ENCODE measurements at places on chromosomes 16 and 17.

DNA sequence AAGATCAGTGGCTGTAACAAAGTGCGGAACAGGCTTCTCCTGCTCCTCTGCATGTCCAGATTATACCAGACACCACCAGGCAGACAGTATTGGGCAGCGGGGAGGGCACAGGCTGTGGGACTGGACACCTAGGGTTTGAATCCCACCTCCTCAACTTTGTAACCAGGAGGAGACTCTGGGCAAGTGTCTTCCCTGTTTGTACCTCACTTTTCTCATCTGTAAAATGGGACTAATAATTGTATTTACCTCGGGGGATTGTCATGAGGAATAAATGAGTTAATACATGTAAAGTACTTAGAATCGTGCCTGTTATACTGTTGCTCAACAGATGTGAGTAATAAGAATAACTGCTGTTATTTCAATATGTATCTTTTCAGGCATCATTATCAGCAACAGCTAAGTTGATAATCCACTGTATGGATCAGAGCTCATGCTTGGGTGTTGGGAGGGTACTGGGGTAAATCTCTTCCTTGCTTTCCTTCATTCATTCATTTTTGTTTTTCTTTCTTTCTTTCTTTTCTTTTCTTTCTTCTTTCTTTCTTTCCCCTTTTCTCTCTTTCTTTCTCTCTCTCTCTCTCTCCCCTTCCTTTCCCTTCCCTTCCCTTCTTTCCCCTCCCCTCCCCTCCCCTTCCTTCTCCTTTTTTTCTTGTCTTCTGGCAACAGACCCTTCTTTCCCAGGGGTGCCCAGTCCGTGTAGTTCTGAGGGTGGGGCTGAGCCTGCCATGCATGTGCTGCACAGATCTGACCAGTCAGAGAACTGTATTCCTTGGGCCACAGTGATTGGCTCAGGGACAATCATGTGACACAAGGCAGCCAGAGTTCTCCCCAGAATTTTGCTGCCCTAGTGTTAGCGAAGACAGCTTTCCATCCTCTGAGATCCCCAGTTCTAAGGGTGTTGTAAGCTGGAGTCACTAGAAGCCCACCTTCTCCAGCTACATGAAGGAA is 25.3 kb upstream of the BRD7 start:
- DNase-seq, result no peak

DNA sequence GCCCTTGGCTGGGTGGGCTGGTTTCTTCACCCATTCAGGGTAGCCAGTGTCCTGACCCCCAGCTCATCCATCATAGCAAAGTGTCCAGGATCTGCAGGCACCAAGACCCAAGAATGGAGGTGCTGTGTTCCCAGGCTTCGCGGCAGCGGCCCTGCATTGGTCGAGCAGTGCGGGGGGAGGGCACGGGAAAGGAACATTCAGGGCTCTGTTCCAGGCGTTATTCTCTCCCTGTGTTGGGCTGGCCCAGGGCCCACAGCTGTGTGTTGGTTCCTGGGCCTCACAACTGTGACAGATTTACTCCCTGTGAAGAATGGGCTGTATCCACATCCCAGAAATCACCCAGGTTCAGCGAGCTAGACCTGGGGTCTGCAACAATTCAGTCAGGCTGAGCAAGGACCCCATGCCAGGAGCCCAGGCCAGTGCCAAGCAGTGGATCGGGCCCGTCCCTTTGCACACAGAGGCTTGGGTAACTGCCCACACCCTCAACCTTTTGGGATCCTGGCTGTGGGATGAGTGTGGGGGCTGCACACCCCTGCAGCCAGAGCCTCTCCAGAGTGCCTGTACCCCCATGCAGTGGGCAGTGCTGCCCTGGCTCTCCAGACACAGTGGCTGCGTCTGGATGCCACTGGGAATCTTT is 10.0 kb downstream of the GPT2 start:
- DNase-seq, result no peak

DNA sequence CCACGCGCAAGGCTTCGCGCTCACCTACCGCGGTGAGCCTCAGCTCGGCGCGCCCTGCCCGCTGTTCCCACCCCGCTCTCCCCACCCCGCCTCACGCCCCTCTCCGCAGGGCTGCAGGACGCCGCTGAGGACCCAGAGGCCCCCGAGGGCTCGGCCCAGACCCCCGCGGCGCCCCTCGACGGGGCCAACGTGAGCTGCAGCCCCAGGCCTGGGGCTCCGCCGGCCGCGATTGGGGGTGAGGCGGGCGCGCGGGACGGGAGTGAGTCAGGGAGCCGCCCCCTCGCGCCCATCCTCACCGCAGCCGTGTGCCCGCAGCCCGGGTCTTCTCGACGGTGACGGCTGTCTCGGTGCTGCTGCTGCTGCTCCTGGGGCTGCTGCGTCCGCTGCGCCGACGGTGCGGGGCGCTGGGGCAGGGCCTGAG is 1.9 kb upstream of the PAQR4 start:
- no peak for DNase-seq

GRCh38 chr17:2809337-2809736 is 13.1 kb downstream of the RAP1GAP2 start:
- no peak for DNase-seq

- DNase-seq, result no peak
Measured at GRCh38 chr16:1078579-1079021, 6.1 kb downstream of the SSTR5 start.

- no peak for DNase-seq
Measured at GRCh38 chr17:46832331-46832821, 13.9 kb upstream of the WNT3 start.

DNA sequence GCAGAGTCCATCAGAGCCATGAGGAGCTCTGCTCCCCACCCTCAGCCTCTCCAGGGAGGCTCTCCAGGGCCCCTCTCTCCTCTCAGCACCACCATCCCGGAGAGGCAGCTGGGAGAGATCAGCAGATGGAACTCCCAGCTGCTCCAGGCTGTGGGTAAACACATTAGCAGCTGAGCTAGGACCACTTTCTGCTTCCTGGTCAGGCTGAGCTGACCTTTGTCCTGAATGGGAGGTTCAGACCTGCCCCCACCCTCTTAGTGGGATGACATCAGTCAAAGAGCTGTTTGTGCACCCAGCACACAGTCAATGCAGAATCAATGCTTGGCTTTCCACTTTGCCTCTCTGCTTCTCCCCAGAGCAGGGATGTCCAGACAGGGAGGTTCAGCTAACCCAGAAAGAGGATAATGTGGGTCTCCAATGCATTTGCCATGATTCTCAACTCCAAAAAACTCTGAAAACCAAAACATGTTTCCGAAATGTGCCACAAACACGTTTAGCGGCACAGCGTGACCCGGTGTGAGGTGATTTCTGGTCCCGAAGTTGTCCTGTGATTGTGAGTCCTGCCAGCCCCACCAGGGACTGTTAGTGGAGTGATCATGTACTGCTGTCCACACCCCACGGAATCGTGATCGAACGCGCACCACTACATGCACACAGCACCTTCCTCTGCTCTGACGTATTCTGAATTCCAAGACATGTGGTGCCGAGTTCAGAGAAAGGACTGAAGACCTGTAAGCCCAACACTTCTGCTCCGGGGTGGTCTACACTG is 6.7 kb downstream of the GPR142 start:
- DNase-seq, result no peak

DNA sequence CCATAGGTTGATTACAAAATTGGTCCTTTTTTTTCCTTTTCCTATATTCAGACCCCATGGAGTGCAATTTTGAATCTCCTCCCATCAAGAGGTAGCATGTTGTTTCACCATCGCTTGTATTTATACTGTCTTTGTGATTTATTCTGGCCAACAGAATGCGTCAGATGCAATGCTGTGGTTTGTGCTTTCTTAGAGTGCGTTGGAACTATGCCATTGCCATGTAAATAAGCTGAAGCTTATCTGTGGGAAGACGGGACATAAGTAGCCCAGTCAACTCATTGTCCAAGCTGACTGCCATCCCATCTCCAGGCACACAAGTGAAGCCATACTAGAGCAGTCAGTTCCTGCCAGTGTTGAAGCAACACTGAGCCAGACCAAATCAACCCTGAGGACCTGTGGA is 1339.3 kb upstream of the GOT2 start:
- DNase-seq, result no peak

- DNase-seq, result no peak
Measured at GRCh38 chr17:48047113-48047740, 932 bp upstream of the NFE2L1 start.

DNA sequence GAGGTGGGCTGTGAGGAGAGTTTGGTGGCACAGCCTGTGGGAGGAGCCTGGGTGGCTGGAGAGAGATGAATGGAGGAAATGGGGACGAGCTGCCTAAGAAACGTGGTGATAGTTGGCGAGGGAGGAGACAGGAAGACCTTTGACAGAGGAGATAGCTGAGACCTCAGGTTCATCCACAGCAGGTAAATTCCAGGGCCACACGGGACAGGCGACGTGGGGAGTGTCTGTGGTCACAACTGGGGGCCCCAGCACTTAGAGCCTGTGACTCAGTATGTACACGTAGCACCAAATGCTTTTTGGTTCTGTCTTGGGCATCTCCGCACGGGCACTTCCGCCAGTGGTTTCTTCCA is 7.7 kb downstream of the MINK1 start:
- DNase-seq, result no peak

DNA sequence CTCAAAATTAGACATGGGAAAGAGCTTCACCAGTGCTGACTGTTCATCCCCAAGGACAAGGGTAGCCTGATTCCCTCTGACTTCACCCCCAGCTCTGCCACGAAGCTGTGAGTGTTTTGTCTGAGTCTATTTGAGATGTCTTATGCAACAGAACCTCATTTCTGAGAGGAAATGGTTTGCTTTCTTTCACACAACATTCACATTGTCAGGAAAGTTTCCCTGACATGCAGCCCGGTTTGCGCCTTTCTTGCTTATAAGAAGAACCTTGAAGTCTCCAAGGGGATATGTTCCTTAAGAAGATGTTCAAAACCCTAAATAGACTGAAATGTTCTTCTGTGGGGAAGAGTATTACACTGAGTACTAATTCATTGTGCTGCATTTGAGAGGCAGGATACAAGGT is 300.5 kb upstream of the CCL2 start:
- no peak for DNase-seq

DNA sequence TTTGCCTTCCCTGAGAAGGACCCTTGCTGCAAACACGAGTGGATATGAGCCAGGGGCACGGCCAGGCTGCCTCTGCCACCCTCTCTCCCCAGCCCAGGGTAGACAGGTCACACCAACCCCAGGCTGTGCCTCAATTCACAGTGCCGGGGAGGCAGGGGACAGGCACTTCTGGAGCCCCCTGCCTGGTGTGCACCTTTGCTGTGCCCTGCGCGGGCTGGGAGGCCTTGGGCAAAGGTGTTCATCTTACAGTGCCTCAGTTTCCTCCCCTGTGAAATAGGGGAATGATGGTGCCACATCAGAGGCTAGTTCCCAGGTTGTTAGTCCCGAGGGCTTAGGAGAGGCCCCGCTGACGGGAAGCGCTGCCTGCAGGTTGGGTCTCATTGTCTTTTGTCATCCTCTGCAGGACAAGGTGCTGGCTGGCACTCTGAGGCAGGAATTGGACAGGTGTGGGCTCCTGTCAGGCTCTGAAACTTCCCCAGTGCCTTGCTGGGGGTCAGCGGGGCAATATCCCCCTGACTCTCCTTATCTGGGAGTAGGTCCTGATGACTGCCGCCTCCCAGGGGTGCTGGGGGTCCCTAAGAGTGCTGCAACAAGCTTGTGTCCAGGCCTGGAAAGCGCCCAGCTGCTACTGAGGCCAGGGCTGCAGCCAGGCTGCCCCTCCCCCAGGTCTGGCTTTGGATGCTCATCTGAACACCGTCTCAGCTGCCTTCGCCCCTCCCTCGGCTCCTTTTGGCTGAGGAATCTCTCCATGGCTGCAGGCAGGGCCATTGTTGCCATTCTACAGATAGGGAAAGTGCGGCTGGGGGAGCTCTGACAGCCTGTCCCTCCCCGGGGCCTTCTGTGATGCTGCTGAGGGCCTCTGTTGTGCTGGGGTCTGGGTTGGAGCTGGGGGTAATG is 3.1 kb downstream of the PRSS21 start:
- no peak for DNase-seq

DNA sequence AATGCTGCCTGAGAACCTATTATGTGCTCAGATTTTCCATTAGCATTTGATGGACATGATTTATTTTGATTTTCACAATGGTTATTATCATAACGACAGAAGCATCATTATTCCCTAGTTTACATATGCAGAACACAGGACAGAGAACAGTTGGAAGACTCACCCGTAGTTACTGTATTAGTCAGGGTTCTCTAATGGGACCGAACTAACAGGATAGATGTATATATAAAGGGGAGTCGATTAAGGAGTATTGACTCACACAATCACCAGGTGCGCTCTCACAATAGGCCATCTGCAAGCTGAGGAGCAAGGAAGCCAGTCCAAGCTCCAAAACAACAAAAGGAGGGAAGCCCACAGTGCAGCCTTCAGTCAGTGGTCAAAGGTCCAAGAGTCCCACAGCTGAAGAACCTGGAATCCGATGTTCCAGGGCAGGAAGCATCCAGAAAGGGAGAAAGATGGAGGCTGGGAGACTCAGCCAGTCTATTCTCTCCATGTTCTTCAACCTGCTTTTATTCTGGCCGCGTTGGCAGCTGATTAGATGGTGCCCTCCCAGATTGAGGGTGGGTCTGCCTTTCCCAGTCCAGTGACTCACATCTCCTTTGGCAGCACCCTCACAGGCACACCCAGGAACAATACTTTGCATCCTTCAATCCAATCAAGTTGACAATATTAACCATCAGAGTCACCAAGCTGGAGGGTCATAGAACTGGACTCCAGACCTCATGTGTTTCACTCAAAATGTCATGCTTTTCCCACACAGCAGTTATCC is 92.7 kb upstream of the XYLT1 start:
- no peak for DNase-seq

DNA sequence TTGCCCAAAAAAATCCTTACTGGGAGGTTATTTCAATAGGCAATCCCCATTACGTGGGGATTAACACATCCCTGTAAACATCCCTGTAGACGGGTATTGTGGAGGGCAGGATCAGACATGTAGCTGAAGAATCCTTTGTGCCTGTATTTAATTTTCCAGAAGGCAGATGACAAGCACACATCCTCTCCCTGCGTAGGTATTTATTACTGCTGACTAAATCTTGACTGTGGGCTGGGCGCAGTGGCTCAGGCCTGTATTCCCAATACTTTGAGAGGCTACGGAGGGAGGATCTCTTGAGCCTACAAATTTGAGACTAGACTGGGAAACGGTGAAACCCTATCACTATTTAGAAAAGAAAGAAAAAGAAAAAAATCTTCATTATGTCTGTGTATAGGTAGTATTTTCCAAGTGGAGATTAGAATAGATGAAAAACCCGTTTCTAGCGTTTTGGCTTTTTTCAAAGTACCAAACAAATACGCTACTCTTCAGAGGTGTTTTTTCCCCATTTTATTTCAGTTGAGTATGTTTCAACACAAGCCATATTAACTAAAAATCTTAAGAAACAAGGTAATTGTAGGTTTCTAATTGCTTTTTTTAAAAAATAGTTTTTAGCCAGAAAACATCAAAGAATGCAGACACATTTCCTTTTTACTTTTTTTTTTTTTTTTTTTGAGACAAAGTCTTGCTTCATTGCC is 1.5 kb upstream of the MARF1 start:
- no peak for DNase-seq

DNA sequence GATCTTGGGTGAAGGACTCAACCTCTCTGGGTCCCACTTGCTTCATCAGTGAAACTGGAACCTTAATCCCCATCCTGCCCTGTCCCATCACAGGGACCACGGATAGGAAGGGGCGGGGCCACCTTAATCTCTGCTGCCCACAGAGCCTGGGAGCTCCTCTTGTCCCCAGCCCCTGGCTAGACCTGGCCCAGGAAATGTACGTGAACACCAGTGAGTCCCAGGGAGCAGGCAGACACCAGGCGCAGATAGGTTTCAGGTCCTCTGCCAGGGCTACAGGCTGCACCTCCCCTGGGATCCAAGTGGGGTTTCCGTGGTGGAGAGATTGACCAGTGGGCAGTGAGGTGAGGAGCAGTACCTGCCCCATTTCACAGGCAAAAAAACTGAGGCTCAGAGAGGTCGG is 21.0 kb downstream of the RAB11FIP4 start:
- DNase-seq, result no peak

GRCh38 chr17:7347630-7348477 is 4.1 kb upstream of the KCTD11 start:
- DNase-seq, result no peak

Measured in esophagus squamous epithelium (tissue), 5 donors.